NCI-H2081 (cell line): ENCODE measurements at places on chromosomes 5 and 9.

DNA sequence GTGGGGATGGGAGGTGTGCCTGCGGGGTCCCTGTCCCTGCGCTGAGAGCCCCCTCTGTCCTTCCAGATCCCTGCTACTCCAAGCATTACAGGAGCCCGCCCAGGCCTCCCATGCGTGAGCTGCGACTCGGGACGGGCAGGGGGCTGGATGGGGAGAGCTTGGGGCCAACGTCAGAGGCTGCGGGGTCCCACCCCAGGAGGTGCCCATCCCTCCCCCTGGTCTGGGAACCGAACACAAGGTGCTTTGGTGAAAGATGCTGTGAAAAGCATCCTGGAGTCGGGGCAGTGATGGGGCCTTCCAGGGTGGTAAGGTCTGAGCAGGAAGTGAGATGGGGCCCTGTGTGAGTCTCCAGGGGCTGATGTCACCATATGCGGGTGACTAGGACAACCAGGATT, 2.7 kb downstream of the LCN9 start:
- DNase-seq: no peak

DNA sequence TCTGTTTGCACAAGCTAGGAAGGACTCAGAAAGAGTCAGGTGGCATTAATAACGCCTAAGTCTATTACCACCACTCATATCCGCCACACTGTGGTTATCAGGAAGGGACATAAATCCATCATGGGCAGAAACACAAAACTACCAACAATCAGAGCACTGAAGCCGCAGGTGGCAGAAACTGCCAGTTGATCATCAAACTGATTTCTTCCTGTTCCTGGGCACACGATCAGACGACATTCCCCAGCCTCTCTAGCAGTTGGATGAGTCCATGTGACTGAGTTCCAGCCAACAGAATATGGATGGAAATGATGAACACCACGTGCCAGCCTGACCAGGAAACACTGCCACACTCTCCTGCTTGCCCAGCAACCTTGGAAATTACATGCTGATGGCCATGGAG, 181.7 kb downstream of the ELAVL2 start:
- DNase-seq: no peak

DNA sequence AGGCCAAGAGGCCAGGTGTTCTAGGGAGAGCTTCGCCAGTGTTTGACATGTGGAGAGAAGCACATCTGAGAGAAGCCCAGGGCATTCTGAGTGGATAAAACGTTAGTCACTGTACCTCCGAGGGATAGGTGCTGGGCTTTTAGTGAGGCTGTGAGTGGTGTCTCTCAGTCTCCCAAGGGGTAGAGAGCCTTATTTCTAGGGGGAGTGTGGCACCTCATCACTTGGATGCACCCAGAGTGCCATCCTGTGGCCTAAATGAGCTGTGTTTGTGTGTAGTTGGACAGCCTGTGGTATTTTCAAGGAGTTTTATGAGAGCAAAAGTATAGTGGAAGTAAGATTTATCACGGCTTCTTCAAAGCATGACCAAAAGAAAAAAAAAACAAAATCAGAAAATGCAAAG, 1046.9 kb upstream of the WWC1 start:
- peak; percentile 22 for DNase-seq

DNA sequence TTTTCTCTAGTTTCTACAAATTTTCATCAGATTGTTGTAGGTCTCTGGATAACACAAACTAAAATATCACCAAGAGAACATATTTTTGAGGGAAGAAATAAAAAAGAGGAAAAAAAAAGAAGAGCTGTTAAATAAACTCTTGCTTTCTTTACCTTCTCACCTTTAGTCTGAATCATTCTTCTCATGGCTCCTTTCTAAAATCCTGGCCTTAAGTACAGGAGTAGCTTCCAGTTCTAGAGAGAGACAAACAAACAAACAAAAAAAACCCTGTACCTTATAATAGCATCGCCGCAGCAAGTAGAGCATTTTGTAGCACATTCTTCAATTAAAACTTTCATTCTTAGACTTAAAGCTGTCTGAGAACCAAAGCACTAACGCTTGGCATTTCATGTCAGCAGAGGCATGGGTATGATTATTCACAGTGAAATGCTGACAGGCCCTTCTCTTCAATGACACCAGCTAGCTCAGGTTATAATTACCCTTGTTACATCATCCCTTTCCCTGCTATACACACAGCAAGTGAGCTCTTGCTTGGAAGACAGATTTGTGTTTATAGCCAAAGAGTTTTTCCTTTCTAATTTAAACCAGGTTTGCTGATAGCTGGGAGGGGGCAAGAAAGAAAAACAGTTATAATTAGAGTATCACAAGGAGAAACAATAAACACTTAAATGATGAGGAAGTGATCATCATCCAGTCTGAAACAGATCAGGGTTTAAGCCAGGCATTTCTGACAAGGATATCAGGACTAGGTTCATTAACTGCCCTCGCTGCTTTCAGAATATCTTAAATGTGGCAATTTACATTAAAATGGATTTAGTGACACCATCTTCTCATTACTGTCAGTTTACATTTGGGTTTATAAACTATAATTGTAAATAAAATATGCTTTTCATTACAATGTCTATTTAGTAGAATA, 510.9 kb upstream of the ZNF608 start:
- DNase-seq: peak; percentile 16

DNA sequence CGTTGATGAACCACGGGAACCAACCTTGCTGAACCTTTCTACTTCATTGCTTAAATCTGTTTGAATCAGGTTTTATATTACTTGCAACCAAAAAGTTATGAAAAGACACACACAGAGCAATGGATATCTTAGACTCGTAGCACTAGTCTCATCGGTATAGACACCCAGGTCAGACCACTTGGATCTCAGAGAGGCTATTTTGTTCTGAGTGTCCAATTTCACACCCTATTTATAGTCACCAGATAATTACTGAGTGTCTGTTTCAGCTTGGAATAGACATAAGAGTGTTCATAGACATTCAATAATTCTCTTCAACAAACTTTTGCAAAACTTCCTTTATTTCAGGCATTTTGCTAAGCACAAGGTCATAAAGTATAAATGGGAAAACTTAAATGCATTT, 145.4 kb upstream of the EGFLAM start:
- DNase-seq: no peak
